Skeletal muscle cell (primary cell): ENCODE measurements at places on chromosomes 3 and 15.

DNA sequence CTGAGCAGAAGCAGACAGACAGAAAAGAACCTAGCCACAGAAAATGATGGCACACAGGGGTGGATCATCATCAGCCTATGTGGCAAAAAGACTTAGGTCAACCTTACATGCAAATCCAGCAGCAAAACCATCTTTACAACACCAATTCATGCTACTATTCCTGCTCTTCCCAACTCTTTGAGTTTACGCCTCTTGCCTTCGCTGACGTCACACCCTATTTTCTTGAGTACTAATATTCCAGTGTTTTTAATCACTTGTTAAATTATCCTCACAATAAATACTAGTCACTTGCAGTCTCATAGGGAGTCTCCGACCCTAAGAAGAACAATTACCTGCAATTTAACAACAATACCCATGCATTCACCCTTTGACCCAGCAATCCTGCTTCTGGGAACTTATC lies 6.0 kb upstream of the PSMD6 start:
- no peak for DNase-seq

DNA sequence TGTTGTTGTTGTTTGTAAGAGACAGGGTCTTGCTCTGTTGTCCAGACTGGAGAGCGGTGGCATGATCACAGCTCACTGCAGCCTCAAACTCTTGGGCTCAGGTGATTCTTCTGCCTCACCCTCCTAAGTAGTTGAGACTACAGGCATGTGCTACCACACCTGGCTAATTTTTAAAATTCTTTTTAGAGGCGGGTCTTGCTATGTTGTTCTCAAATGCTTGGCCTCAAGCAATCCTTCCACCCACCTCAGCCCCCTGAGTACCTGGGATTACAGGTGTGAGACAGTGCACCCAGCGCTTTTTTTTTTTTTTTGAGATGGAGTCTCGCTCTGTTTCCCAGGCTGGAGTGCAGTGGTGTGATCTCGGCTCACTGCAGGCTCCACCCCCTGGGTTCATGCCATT lies 46.7 kb downstream of the TMOD3 start:
- no peak for DNase-seq

- no peak for DNase-seq
Measured at GRCh38 chr15:47401427-47401826, 315.9 kb upstream of the SEMA6D start.

DNA sequence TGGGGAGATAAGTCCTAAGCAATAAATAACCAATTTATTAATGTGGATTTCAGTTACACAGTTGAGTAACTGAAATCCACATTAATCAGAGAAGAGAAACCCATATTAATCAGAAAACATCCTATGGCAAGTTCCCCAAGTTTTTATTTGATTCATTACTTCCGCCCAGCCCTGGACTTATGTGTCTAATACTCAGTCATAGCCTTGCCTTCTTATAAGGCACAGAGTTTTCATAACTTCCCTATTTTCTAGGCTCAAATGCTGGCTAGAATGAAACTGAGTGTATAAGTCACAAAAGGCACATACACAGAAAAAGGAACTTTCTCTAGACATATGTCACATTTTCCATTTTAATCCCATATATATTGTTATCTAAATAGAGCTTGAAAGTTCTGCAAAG lies 28.8 kb downstream of the CD47 start:
- DNase-seq = no peak

GRCh38 chr15:38046257-38047051 lies 112.0 kb downstream of the TMCO5A start:
- no peak for DNase-seq

GRCh38 chr3:36876181-36876936 lies 68.5 kb downstream of the TRANK1 start:
- no peak for DNase-seq

DNA sequence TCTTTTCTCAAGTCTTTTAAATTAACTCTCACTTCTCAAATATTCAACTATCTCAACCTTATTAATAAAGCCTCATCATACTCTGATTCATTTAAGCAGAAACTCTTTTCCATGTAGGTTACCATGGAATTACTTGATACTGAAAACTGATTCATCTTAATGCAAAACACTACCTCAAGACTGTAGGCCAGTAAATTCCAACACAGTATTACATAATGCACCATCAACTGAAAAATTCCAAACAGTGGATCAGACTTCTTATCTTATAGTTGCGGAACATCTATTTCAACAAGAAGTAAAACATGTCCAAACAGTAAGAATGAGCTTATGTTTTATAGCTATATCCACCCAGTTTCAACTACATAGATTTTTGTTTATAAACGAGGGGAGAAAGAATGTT lies 124.5 kb downstream of the PEAK1 start:
- no peak for DNase-seq

- DNase-seq = no peak
Measured at GRCh38 chr3:4986175-4986781, 7.0 kb downstream of the BHLHE40 start.

DNA sequence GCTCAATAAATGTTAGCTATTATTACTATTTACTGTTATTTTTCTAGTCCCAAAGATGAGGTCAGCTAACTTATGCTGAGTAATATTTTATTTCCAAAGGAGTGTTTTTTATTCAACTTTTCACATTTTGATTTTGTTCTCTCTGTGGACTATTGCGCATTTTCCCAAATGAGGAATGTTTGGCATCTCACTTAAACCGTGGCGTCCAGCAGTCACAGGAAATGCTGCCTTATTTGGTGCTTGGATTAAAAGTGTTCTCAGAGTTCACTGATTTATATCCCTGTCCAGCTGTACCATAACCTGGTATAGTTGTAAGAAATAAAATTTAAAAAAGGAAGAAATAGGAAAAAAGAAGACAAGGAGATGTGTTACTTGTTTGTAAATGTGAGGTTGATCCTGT lies 166.8 kb downstream of the THSD4 start:
- DNase-seq = peak; percentile 60

GRCh38 chr3:87702600-87702999 lies 356.2 kb downstream of the CGGBP1 start:
- no peak for DNase-seq
